Activated CD4-positive, alpha-beta T cell treated with anti-CD3 and anti-CD28 coated beads, Interleukin-2, amount 10 ng/mL, durations not matched to agents 7 days and 5 days (primary cell): ENCODE measurements at places on chromosomes 4 and X. TPM values are rescaled to one million over a fixed set of nuclear protein-coding genes. Genes with fewer than 3 reads are reported as not detected.
A peak's percentile ranks its signal among the peaks of the same experiment; 100 is the strongest.

The ADAM29 gene
- not detected for total RNA-seq

The CSTF2 gene
- 35.8 TPM for total RNA-seq

The SPANXB1 gene
- total RNA-seq = not detected

GRCh38 chrX:55908661-55909212, 191.2 kb downstream of the RRAGB start:
- H3K27ac ChIP-seq = peak overlapping the region; percentile 93
- no peaks in the 10 kb centered on the region for H3K27me3 ChIP-seq
- peaks cover 27% of the 10 kb centered on the region for H3K4me1 ChIP-seq
- peak overlapping the region; percentile 90 for H3K4me3 ChIP-seq
- H3K36me3 ChIP-seq = no peaks in the 10 kb centered on the region

DNA sequence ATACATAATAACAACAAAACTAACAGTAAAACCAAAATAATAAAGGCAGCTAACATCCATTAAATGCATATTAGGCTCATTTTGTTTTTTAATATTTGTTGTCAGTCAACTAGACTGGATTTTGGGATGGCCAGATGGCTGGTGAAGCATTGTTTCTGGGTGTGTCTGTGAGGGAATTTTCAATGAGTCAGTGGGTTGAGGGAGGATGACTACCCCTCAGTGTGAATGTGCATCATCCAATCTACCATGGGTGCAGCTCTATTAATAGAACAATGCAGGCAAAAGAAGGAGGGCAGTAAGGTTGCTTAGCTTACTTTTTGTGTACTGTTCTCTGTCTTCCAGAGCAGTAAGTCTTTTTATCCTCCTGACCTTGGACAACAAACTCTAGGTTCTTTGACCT, 484.2 kb upstream of the HS3ST1 start:
- H3K27ac ChIP-seq = no peak overlapping the region
- H3K4me3 ChIP-seq = no peak overlapping the region
- DNase-seq = no peak
- no peaks in the 10 kb centered on the region for H3K36me3 ChIP-seq

GRCh38 chr4:181618896-181619295, 624.3 kb upstream of the TENM3 start:
- H3K4me1 ChIP-seq = no peaks in the 10 kb centered on the region
- no peak for DNase-seq
- H3K36me3 ChIP-seq = no peaks in the 10 kb centered on the region
- no peak overlapping the region for H3K4me3 ChIP-seq
- no peak overlapping the region for H3K27ac ChIP-seq

- no peak overlapping the region for H3K27ac ChIP-seq
- peaks cover 17% of the 10 kb centered on the region for H3K4me1 ChIP-seq
Observed at GRCh38 chrX:39944416-39944815, 153.3 kb downstream of the BCOR start.

DNA sequence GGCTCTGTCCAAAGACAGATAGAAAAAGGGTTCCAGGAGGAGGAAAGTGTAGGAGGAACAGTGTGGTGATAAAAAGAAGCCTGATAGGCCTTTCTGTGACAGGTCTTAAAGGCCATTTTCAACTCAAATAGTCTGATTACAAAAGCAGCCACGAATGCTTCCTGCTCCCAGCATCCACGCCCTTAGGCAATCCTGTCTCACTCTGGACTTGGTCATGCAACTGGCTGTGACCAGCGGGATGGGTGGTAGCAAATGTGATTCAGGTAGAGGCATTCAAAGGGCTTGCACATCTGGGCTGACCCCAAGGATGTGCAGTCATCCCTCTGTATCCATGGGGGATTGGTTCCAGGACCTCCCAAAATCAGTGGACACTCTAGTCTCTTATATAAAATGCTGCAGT, 14.4 kb upstream of the SEPSECS start:
- H3K4me3 ChIP-seq = no peak overlapping the region
- DNase-seq = no peak
- H3K27me3 ChIP-seq = no peaks in the 10 kb centered on the region
- peaks cover 27% of the 10 kb centered on the region for H3K36me3 ChIP-seq

- peaks cover 83% of the 10 kb centered on the region for H3K36me3 ChIP-seq
- H3K4me1 ChIP-seq = peaks cover 68% of the 10 kb centered on the region
- no peak overlapping the region for H3K4me3 ChIP-seq
- DNase-seq = peak; percentile 19
- peak overlapping the region; percentile 25 for H3K27ac ChIP-seq
Observed at GRCh38 chr4:102574317-102574716, 73.2 kb downstream of the NFKB1 start.

GRCh38 chr4:18518098-18518497, 496.5 kb upstream of the LCORL start:
- H3K4me1 ChIP-seq = no peaks in the 10 kb centered on the region
- no peak overlapping the region for H3K4me3 ChIP-seq
- H3K36me3 ChIP-seq = no peaks in the 10 kb centered on the region
- no peak overlapping the region for H3K27ac ChIP-seq
- no peaks in the 10 kb centered on the region for H3K27me3 ChIP-seq
- no peak for DNase-seq

DNA sequence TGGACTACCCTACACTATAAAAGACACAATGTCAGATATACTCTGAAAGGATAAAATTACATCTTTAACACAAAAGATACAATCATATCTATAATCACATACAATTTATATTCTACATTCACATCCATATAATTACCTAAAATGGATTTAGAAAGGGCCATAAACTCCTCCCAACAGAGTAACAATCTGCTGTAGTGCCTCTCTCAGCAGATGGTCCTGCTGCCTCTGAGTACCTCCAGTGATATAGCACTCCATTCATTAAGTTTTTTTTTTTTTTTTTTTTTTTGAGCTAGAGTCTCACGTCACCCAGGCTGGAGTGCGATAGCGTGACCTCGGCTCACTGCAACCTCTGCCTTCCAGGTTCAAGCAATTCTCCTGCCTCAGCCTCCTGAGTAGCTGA, 7.4 kb downstream of the ANKRD37 start:
- H3K4me3 ChIP-seq = no peak overlapping the region
- no peaks in the 10 kb centered on the region for H3K27me3 ChIP-seq

- H3K36me3 ChIP-seq = no peaks in the 10 kb centered on the region
- no peaks in the 10 kb centered on the region for H3K27me3 ChIP-seq
- H3K27ac ChIP-seq = no peak overlapping the region
Observed at GRCh38 chr4:13159041-13159620, 325.0 kb downstream of the RAB28 start.

GRCh38 chr4:111946800-111947199, 198.5 kb upstream of the FAM241A start:
- H3K4me3 ChIP-seq = no peak overlapping the region
- DNase-seq = no peak
- H3K27ac ChIP-seq = no peak overlapping the region
- no peaks in the 10 kb centered on the region for H3K4me1 ChIP-seq
- peaks cover 7% of the 10 kb centered on the region for H3K27me3 ChIP-seq
- H3K36me3 ChIP-seq = no peaks in the 10 kb centered on the region
